DND-41 (cell line): ENCODE measurements at places on chromosomes 1 and 21.

GRCh38 chr1:17112496-17113236, 6.6 kb downstream of the PADI2 start:
- no peak for DNase-seq

DNA sequence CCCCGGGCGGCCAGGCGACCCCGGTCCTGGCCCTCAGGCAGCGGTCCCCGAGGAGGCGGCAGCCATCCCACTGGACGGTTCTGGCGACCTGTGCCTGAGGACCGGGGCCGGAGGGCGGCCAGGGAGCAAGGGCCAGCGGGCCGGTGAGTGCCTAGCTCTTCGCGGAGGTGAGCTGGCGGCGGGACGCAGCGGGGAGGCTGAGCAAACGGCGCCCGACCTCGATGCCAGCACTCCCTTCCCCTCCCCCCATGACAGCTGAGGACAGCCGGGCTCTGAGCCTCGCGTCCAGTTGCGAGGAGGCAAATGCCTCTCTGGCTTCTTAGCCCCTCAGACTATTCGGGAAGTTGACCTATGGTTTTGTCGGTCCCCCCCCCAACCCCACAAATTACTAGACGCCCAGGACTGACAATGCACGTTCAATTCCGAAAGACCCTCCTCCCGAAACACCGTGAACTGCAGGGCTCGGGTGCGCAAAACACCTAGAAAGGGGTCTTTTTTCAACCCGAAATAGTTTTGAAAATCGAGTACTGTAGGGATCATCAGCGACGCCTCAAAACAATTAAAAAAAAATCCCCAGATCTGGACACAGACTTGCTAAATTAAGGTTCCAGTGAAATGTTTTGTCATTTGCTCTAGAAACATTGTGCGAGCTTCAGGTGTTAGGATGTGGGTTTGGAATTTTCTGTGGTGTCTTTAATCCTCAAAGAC, 8.3 kb downstream of the CDKN2C start:
- peak; percentile 66 for DNase-seq

DNA sequence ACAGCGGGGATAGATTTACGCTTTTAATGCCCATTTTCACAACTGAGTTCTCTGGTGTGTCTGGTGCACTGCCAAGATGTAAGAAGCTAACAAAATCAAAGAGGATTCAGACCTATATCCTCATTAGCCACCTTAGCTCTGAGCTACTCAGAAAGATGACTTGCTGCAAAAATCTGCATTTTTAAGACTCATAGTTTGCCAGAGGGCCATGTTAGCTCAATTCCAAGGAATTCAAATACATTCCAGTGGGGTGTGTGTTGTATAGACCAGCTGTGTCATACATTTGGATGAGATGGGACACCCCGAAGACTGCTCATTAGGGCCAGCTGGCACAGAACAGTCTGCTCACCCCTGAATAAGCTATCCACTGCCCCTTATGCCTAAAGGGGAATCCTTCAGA, 8.9 kb downstream of the DENND2D start:
- DNase-seq, result no peak

- DNase-seq, result no peak
These were observed 21.4 kb upstream of the PKN2 start for GRCh38 chr1:88662723-88663122.

DNA sequence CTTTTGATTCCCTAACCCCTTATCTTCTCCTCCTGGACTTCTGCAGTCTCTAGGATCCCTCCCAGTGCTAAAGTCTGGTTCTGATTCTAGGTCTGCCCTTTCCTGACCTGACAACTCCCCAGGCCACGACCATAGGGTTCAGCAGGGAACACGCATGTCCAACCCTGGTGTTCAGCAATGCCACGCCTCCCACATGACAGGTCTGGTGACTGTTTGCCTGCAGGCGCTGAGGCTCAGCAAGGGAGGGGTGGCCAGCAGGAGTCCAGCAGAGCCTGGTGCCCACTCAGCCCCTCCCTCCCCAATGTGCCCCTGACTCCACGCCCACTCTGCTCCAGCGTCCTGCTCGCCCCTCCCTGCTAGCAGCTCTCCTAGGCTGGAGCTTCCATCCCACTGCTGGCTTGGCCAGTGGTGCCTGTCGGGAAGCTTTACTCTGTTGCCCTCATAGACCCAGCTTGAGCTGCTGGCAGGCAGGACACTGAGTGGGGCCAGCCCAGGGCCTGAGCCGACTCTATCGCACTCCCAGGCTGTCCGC, 17.3 kb downstream of the SLC9A1 start:
- DNase-seq, result no peak

GRCh38 chr1:204230211-204230610, 16.4 kb upstream of the GOLT1A start:
- DNase-seq, result no peak

- DNase-seq, result no peak
These were observed 127.8 kb downstream of the CAMTA1 start for GRCh38 chr1:6913086-6913485.

DNA sequence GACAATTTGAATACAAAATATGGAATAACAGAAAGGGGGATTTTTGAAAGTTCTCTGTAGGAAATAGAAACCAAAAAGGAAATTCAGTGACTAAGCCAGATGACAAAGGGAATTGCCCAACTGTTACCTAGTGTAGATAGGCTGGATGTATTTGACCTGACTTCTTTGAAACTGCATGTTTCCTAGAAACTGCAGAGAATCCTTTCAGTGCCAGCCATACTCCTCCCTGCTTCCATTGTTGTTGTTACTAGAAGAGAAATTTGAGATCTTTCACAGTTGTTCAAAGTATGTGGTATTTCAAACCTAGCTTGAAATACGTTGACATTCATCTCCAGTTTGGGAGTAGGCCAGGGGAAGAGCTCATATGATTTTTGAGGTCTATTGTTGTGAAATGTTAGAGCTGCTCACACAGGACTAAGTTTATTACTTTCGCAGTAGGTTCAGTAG, 1.8 kb upstream of the GBP5 start:
- no peak for DNase-seq

- DNase-seq, result no peak
These were observed 98.6 kb downstream of the NGF start for GRCh38 chr1:115239426-115239825.

GRCh38 chr1:87473203-87473661, 144.6 kb downstream of the LMO4 start:
- DNase-seq, result no peak

DNA sequence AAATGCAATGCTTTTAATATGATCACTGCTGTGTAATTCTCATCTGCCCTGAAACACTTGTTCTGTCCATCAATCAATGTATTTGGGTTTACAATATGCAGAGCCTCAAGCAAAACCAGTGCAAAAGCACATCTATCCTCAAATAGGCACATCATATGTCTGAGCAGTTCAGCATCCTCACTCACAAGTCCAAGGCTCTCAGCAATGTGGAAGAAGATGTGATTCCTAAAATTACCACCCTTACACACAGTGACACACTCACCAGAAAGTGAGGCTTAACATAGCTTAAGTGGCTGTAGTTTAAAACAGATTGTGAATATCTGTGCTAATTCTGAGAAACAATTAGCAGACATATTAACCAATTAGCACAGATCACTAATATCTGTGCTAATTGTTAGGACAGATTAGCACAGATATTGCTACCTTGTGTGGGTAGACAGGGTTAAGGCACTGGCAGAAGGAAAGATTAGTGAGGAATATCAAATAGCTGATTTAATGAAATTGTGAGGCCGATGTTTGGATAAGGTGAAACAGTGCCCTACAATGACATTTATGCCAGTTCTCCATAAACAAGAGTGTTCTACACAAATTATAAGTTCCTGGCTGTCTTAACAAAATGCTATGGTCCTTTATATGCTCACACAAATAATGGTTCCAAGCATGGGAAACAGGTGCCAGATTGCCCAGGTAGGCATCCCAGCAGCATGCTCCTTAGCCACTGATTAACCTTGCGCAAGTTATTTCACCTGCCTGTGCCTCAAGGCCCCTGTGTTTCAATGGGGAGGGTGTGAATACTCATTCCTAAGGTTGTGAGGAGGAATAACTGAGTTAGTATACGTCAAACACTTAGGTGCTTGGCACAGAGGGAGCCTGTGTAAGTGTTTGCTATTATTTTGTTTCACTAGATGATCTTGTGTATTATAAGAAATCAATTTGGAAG, 41.7 kb downstream of the MRPL39 start:
- no peak for DNase-seq

- no peak for DNase-seq
These were observed 35.3 kb upstream of the COL6A2 start for GRCh38 chr21:46062471-46063211.

DNA sequence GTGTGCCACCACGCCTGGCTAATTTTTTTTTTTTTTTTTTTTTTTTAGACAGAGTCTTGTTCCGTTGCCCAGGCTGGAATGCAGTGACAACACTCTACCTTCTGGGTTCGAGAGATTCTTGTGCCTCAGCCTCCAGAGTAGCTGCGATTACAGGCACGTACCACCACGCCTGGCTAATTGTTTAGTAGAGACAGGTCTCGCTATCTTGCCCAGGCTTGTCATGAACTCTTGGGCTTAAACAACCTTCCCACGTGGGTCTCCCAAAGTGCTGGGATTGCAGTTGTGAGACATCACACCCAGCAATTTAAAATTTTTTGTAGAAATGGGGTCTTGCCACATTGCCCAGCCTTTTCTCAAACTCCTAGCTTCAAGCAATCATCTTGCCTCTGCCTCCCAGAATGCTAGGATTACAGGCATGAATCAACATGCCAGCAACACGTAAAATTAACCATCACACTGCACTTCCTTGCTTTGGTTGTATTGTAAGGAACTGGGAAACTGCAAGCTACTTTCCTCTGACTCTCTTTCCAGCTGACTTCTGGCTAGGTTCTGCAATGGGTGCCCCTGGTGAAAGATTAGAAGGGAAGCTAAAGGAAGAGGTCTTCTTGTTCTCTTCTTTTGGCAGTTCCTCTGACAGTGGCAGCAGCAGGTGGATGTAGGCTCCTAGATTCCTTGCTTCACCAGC, 13.9 kb upstream of the IL6R start:
- DNase-seq, result no peak

DNA sequence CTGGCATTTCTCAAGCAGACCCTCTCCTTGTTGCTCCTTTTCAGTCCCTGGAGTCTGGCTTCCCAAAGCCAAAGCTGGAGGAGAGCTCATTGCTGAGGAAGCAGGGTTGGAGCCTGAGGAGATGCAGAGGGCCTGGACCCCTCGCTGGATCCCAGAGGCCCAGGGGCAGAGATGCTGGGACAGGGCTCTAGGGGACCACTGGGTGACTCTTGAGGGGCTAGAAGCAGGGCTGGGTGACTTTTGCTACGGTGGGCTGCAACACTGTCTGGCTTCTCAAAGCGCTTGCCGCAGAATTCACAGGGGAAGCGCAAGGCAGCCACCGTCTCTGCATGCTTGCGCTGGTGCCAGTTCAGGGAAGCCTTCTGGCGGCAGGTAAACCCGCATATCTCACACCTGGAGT, 8.8 kb downstream of the ZNF692 start:
- DNase-seq, result no peak

GRCh38 chr1:98336472-98337083, 324.9 kb upstream of the SNX7 start:
- DNase-seq, result no peak

- no peak for DNase-seq
These were observed 49.9 kb downstream of the CBS start for GRCh38 chr21:43025636-43026180.

DNA sequence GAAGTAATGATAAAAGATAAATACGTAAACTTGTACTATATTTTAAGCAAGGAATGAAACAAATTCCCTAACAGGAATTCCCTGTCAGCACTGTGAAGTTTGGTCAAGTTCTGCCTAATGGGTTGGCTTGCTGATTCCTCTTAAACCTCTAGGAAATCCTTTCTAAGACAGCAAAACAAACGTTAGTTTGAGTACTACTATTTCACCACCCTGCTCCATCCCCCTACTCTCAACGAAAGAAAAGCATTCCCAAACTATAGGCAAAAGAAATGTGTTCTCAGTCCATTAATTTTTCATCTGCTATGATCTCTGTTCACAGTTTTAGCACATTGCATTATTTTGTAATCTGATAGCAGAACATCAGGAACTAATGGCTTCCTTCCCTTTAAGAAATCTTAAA, 16.1 kb downstream of the SERPINC1 start:
- no peak for DNase-seq

GRCh38 chr1:220761688-220762427, 13.7 kb downstream of the MTARC2 start:
- no peak for DNase-seq

- DNase-seq, result no peak
These were observed 37.6 kb upstream of the DESI2 start for GRCh38 chr1:244615301-244615700.

GRCh38 chr21:44884097-44884496, 10.6 kb upstream of the PTTG1IP start:
- no peak for DNase-seq

- no peak for DNase-seq
These were observed 19.4 kb downstream of the NADK start for GRCh38 chr1:1758692-1759455.

DNA sequence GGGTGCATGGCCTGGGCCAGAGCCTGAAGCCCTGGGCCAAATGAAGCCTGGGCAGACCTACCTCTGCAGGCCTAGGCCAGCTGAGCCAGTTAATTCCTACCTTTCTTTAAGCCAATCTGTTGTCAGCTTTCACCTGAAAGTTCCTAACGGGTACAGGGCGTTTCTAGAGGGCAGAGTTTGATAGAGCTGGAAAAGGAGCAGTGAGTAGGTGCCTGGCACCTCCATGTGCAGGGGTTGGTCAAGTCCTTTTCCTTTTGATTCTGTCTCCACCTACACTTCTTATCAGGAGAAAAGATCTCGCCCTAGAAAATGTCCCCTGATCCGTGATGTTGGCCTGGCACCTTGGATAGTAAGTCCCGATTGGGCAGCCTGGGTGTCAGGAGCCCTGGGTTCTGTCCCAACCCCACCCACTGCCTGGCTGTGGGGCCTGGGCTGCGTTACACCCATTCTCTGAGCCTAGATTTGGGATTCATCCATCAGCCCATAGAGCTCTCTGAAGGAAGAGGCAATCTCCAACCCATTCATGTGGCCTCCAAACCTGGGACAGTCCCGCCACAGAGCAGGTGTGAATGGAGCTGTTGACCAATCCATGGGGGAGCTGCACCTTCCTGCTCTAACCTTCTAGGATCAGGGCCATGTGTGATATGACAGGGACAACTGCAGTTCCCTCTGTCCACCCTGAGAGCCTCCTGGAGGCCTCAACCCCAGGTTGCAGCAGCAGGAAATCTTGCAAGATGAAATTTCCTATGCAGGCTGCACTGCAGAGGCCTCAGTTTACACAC, 304.3 kb downstream of the MATN1 start:
- DNase-seq, result no peak

DNA sequence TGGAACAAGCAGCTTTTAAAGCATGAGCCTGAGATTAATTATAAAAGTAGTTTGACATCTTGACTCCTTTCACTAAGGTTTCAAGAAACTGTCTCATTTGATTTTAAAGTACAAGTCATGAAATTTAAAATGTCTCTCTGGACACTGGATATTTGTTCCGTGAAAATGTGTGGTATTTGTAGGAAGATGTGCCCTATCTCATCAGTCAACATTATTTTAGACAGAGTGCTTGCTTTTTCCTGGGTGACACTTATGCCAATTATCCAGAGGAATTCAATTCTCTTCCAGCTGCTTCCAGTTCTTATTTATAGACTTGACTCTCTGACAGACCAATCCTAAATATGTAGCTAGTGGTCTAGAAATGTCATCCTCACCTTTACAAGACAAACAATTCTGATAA, 300.4 kb downstream of the PLA2G4A start:
- DNase-seq, result no peak
